ENCODE measurements at places on chromosomes 12 and 14. TPM values are rescaled to one million over a fixed set of nuclear protein-coding genes. Genes with fewer than 3 reads are reported as not detected.

DNA sequence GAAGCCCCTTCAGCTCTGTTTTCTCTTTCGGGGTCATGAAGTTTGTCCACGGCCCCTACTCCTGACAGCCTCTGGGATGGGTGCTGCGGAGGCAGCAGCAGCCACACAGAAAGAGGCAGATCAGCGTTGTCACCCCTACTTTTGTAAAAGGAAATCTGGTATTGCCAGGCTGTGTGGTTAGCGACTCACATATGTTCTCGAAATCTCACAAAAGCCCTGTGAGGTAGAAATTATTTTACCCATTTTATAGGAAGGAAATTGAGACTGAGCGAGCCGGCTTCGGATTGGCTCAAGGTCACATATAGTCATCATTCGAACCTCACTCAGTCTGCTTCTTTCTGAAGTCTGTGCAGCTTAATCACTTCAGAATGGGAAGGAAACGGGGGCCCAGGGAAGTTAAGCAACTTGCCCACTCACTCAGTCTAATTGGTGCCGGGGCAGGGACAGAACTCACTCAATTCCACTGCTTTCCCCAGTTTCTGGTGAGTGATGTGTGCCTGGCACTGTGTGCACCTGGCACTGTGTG is 1.1 kb upstream of the CKAP4 start:
- peak overlapping the region; percentile 88 for H3K4me3 ChIP-seq
- no peaks in the 10 kb centered on the region for H3K27me3 ChIP-seq
- no peak for DNase-seq
- H3K27ac ChIP-seq: peak overlapping the region; percentile 97
- H3K4me1 ChIP-seq: peaks cover 29% of the 10 kb centered on the region

DNA sequence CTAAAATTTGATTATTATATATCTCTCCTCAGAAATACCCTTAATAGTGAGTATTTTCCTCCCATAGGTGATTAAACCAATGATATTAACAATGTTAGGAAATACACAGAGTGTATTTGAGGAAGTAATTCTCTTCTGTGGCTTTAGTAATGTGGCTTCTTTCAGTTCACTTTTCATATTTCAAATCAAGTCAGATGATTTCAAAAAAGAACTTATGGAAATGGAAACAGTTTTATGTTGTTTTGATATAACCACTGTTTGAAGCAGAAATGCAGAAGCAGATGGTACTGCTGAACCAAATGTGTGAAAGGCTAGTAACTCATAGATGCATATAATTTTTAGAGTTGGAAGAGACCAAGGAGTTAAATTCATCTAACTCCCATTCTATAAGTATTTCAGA is 1.9 kb upstream of the GPR33 start:
- no peak overlapping the region for H3K4me3 ChIP-seq
- peaks cover 4% of the 10 kb centered on the region for H3K4me1 ChIP-seq
- peaks cover 3% of the 10 kb centered on the region for H3K27me3 ChIP-seq

DNA sequence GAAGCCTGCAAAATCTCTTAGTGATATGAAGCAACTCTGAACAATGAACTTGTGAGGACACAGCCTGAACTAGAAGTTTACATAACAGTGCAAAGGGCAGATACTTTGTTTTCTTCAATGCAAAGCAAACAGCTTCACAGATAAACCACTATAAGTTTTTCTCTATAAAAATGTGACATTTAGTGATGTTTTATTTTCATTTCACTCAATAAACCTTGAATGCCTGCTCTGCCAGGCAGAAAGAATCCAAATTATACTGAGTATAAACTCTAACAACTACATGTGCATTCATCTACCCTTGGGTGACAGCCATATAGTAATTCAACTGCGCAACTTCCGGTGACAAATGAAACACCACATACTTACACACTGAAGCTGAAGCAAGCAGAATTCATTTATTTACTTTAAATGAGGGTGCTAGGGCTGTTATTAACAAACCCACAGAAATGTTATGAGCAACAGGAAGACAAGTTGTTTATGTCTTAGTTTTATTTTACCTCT is 10.3 kb downstream of the DCP1B start:
- peaks cover 49% of the 10 kb centered on the region for H3K36me3 ChIP-seq
- peak overlapping the region; percentile 52 for H3K27ac ChIP-seq
- no peaks in the 10 kb centered on the region for H3K4me1 ChIP-seq

DNA sequence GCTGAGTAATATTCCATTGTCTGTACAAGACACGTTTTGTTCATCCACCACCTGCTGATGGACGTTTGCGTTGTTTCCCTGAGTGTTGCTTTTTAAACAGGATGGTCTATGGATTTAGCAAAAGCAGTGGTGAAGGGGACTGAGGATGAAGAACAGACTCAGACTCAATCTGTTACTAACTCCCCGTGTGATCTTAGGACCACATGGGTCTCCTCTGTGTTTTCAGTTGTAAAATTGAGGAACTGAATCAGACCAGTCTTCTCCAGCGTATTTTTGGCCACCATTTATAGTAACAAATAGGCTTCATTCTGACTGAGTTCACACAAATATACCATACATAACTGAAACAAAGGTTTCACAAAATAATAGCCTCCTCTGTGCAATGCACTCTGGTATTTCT is 85.6 kb downstream of the FOXN3 start:
- H3K4me1 ChIP-seq: peaks cover 10% of the 10 kb centered on the region
- H3K36me3 ChIP-seq: no peaks in the 10 kb centered on the region
- no peak overlapping the region for H3K4me3 ChIP-seq
- H3K27me3 ChIP-seq: no peaks in the 10 kb centered on the region
- H3K27ac ChIP-seq: no peak overlapping the region

- H3K27ac ChIP-seq: no peak overlapping the region
- H3K4me1 ChIP-seq: no peaks in the 10 kb centered on the region
- H3K27me3 ChIP-seq: no peaks in the 10 kb centered on the region
- no peak overlapping the region for H3K4me3 ChIP-seq
- DNase-seq: no peak
Measured at GRCh38 chr14:50357753-50358395, 38.8 kb downstream of the CDKL1 start.

GRCh38 chr12:51953864-51954263 is 2.4 kb downstream of the ACVR1B start:
- no peaks in the 10 kb centered on the region for H3K36me3 ChIP-seq
- H3K27me3 ChIP-seq: no peaks in the 10 kb centered on the region
- peaks cover 43% of the 10 kb centered on the region for H3K4me1 ChIP-seq
- peak overlapping the region; percentile 99 for H3K4me3 ChIP-seq

DNA sequence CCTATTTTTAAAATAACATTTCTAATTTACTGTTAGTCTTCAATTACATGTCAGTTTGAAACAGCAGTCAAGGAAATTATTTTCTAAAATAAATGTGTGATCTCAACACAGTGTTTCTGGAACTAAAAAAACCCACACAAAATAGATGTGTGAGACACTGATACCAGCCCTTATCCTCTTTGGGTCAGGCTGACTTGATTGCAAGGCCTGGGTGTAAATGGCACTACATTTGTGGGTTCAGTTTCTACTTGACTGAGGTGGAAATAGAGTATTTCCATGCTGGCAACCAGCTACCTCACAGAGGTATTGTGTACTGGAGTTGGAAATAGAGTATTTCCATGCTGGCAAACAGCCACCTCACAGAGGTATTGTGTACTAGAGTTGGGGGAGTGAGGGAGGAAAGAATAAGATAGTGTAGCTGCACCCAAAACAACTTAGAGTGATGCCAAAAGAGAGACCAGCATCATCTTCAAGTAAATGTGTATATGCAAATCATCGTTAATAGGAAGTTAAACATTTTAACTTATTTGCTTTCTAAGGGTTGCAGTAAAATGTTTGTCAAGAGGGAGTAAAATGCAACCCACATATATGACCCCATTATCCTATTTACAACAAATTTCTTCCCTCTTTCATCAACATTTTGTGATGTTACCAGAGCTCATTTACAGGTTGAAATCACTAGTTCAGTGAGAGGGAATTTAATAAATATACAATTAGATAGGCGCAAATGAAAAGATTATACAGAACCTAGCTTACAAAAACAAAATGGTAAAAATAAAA is 10.7 kb upstream of the LYZ start:
- H3K27ac ChIP-seq: no peak overlapping the region
- H3K4me1 ChIP-seq: peaks cover 45% of the 10 kb centered on the region
- H3K4me3 ChIP-seq: no peak overlapping the region

DNA sequence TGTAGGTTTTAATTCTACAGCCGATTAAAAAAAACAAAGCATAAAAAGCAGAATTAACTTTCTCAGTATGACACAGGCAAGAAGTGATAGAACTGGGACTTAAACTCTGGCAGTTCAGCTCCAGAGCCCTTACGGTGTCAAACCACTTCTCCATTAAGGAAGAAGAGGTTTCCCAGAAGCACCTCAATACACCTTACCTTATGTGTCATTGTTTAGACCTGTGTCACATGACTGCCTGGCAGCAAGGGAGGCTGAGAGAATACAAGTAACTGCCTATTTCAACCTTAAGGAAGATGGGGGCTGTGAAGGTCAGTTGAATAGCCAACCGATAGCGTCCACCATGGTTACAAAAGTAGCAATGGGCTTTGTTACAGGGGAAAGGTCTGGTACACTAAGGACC is 54.6 kb upstream of the ARHGAP5 start:
- peak overlapping the region; percentile 24 for H3K27ac ChIP-seq
- H3K4me1 ChIP-seq: no peaks in the 10 kb centered on the region
- DNase-seq: no peak
- H3K36me3 ChIP-seq: no peaks in the 10 kb centered on the region
- H3K27me3 ChIP-seq: no peaks in the 10 kb centered on the region

- H3K4me1 ChIP-seq: no peaks in the 10 kb centered on the region
- no peak overlapping the region for H3K27ac ChIP-seq
- no peaks in the 10 kb centered on the region for H3K27me3 ChIP-seq
- H3K36me3 ChIP-seq: no peaks in the 10 kb centered on the region
- H3K4me3 ChIP-seq: no peak overlapping the region
Measured at GRCh38 chr12:70400124-70400523, 34.0 kb downstream of the KCNMB4 start.

DNA sequence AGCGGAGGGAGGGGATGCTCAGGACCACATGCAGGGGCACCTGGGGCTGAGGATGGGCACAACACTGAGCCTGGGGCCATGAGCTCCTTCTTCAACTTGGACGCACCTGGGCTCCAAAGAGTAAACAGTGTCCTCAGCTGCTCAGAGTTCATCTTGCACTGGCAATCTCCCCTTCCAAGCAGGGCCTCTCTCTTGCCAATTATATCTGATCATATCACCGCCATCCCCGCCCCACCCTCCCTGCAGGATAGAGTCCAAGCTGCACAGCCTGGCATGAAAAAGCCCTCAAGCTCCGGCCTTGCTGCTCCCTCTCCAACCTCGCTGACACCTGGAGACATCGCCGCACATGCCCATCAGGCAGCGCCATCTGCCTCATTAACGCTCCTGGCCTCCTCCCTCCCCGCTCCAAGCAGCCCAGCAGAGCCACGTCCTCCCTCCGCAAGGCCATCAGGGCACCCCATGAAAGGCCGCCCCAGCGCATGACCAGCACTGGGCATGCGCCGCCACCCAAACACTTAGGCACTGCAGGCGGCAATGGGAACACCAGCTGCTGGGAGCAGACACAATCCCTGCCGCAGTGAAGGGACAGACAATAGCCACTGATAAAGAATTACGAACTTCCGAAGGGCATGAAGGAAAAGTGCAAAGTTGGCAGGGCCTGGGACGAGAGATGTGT is 88.8 kb downstream of the CHGA start:
- no peaks in the 10 kb centered on the region for H3K27me3 ChIP-seq
- DNase-seq: no peak
- peaks cover 7% of the 10 kb centered on the region for H3K36me3 ChIP-seq
- H3K4me1 ChIP-seq: peaks cover 45% of the 10 kb centered on the region
- H3K4me3 ChIP-seq: no peak overlapping the region
- no peak overlapping the region for H3K27ac ChIP-seq

DNA sequence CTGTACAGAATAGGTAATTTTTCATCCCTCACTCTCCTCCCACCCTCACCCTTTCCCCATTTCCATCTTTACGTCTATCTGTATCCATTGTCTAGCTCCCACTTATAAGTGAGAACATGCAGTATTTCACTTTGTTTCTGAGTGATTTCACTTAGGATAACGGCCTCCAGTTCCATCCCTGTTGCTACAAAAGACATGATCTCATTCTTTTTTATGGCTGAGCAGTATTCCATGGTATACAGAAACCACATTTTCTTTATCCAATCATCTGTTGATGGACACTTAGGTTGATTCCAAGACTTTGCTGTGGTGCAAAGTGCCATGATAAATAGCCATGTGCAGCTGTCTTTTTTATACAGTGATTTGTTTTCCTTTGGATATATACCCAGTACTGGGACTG is 16.4 kb downstream of the EEA1 start:
- H3K27ac ChIP-seq: no peak overlapping the region
- no peaks in the 10 kb centered on the region for H3K4me1 ChIP-seq
- no peaks in the 10 kb centered on the region for H3K36me3 ChIP-seq
- no peaks in the 10 kb centered on the region for H3K27me3 ChIP-seq
- H3K4me3 ChIP-seq: no peak overlapping the region
- DNase-seq: no peak

DNA sequence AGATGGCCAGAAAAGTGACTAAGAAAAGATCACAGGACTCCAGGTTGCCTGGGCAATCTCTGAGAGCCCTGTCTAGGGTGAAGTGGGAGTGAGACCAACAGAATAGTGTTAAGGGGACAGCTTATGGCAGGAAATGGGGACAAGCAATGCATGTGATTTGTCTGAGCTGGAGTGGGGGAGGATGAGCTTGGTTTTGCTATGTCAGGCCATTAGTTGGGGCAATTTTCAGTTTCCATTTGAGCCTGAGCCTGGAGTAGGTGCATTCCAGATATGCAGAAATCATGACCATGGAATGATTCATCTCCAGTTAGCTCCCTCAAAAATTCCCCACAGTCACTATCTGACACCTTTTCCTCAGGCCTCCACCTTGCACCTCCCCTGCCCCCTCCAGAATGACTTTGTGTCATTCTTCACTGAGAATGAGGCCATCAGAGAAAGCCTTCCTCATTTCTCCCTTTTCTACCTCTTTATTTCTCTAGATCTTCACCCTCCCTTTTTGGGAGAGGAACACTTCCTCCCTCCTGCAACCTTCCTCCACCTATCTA is 150.9 kb upstream of the PLEKHG7 start:
- no peak overlapping the region for H3K27ac ChIP-seq
- peaks cover 8% of the 10 kb centered on the region for H3K4me1 ChIP-seq
- H3K4me3 ChIP-seq: no peak overlapping the region
- no peaks in the 10 kb centered on the region for H3K27me3 ChIP-seq

GRCh38 chr12:93895089-93895445 is 217.9 kb downstream of the CRADD start:
- H3K27me3 ChIP-seq: no peaks in the 10 kb centered on the region
- H3K27ac ChIP-seq: no peak overlapping the region
- DNase-seq: no peak
- no peak overlapping the region for H3K4me3 ChIP-seq

- no peak overlapping the region for H3K4me3 ChIP-seq
- DNase-seq: no peak
- H3K36me3 ChIP-seq: no peaks in the 10 kb centered on the region
- H3K27me3 ChIP-seq: no peaks in the 10 kb centered on the region
- no peak overlapping the region for H3K27ac ChIP-seq
- peaks cover 36% of the 10 kb centered on the region for H3K4me1 ChIP-seq
Measured at GRCh38 chr14:76775695-76776427, 14.6 kb downstream of the VASH1 start.

Gene LBHD2
- not detected for total RNA-seq

Gene CMA1
- total RNA-seq: 1.4 TPM

Gene PLEKHD1
- 0.41 TPM for total RNA-seq

Gene CACNA1C
- total RNA-seq: 15.6 TPM

Gene RNASE7
- not detected for total RNA-seq

Gene MIS18BP1
- total RNA-seq: 32.3 TPM
